ENCODE measurements at places on chromosomes 2 and 18.
A peak's percentile ranks its signal among the peaks of the same experiment; 100 is the strongest.

DNA sequence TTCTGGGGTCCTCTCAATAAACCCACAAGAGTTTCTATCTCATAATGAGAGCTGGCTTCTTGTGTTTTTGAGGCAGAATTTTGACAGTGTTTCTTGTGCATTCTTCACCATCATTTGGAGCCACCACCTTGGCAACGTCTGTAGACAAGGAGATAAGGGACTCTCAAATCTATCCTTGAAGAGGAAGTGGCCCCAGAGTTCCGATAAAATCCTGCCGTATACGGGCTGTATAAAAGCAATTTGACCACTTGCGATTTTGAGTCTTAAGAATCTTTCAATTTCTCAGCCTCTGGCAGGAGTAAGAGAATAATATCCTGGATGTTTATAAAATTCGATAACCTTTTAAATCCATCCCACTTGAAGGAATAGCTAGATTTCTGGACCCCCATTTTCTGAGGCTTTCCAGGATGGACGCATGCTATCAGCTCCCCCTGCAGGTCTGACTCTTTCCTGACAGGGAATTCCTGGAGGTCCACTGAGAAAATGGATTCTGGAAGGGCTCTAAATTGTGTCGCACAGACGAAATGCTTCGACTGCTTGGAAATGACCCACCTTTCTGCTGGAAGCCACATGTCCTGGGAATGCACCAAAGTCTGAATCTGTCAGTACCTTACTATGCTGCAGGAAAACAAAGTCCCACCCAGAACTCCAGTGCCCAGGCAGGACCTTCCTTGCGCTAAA, 54.1 kb downstream of the E2F6 start:
- DNase-seq: peak; percentile 42

DNA sequence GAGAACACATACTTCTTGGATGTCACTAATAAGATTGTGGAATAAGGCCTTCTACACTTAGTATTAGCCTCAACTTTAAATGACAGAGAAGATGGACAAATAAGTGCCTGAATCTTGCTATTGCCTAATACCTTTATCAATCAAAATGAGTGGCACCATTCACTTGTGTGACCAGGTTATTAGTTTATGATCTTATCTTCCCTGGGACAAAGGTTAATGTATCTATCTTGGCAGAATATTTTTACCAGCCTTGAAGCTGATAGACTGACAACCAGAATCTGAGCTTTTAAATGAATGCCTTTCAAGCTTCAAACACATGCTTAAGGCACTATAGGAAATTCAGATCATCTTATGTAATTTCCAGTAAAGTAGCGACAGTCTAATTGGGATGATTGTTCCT, 202.9 kb downstream of the CCDC85A start:
- DNase-seq: no peak

DNA sequence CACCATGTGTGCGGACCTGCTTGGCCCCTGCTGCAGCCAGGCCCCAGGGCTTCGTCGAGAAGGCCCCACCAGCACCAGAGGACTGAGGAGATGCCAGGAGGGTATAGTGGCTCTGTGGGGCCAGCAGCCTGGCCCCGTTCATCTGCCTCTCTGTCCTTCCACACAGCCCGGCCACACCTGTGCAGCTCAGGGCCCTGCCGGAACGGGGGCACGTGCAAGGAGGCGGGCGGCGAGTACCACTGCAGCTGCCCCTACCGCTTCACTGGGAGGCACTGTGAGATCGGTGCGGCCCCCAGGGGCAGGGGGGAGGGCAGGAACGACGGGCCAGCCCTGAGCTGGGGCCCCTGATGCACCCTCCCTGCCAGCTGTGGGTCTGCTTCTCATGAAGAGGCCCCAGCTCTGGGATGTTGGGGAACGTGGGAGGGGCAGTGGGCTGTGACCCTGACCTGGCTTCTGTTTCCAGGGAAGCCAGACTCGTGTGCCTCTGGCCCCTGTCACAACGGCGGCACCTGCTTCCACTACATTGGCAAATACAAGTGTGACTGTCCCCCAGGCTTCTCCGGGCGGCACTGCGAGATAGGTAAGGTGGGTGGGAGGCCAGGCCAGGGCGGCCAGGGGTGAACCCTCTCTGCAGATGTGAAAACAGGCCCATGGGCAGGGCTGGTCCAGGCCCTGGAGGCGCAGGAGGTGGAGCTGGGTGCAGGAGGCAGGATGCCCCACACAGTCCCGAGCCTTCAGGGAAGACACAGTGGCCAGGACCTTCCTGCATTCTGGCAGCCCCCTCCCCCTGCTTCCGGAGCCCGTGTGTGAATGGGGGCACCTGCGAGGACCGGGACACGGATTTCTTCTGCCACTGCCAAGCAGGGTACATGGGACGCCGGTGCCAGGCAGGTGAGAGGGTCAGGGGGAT, 50.3 kb downstream of the MTERF4 start:
- no peak for DNase-seq

- DNase-seq: no peak
These were observed 258.3 kb downstream of the SETBP1 start for GRCh38 chr18:44938720-44939665.

- no peak for DNase-seq
These were observed 59.1 kb upstream of the BOD1L2 start for GRCh38 chr18:57087644-57088376.

DNA sequence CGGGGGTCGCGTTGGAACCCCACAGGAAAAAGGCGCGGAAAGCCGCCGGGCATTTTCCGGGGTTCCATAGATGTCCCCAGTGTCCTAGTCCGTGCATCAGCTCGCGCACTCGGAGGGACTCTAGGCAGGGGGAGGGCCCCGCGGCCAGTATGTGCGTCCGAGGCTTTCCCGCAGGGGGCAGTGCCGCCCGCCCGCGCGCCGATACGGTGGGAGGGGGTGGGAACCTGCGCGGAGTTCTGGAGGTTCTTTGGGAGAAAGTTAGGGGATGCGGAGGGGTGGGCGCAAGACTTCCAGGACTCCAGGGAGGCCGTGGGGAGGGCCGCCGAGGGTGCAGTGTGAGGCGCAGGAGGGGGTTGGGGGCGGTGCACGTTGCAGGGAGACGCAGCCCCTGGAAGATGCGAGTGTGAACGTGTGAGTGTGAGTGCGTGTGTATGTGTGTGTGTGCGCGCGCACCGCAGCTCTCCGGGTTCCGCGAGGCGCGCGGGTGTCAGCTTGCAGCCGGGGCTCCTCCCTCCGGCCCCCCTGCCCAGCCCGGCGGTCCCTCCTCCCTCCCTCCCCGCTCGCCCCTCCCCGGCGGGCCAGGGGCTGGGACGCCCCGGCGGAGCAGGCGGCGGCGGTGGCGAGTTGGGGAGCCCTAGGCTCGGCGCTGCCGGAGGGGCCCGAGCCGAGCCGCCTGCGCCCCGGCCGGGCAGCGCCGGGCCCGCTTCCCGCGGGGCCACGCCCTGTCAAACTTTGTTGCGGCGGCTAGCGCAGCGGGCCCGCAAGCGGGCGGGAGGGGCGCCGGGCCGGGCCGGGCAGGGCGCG, at the start of gene TCF7L1:
TCF7L1 (plus strand) TSS at position 559 of the 804 bp plus-strand sequence. CDS start 293 bp downstream, outside the sequence.
- DNase-seq: peak; percentile 84

DNA sequence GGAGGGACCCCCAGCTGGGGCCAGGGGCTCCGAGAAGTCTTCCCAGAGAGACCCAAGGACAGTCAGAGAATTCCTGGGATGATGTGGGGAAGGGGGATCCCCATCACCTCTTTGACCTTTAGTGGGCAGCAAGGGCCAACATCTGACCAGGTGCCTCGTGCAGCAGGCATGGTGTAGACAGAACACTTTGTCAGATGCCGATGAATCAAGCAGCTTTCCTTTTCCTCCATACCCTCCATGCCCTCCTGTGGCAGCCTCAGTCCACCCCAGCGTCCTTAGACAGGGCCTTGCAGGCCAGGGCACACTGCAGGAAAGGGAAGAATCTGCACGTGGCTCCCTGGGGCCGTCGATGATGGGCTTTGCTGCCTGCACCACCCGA, 26.3 kb downstream of the GPR55 start:
- no peak for DNase-seq

GRCh38 chr2:170332676-170333402, 154.9 kb downstream of the MYO3B start:
- no peak for DNase-seq

DNA sequence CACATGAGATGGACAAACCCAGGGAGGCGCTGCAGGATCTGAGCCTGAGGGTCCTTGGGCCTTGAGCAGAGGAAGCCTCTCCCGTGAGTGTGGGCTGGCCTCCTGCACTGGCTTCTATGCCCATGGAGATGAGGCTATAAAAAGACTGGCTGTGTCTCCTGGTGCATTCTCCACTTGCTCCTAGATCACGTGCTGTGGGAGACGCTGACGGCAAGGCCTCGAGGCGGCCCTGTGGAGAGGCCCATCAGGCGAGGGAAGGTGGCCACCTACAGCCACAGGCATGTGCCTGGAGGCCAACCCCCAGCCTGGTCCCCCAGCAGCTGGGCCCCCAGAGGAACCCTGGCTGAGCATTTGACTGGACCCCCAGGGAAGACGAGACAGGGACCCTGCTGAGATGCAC, 198.9 kb downstream of the TWIST2 start:
- no peak for DNase-seq

GRCh38 chr2:43879261-43879660, 40.5 kb downstream of the ABCG8 start:
- no peak for DNase-seq

DNA sequence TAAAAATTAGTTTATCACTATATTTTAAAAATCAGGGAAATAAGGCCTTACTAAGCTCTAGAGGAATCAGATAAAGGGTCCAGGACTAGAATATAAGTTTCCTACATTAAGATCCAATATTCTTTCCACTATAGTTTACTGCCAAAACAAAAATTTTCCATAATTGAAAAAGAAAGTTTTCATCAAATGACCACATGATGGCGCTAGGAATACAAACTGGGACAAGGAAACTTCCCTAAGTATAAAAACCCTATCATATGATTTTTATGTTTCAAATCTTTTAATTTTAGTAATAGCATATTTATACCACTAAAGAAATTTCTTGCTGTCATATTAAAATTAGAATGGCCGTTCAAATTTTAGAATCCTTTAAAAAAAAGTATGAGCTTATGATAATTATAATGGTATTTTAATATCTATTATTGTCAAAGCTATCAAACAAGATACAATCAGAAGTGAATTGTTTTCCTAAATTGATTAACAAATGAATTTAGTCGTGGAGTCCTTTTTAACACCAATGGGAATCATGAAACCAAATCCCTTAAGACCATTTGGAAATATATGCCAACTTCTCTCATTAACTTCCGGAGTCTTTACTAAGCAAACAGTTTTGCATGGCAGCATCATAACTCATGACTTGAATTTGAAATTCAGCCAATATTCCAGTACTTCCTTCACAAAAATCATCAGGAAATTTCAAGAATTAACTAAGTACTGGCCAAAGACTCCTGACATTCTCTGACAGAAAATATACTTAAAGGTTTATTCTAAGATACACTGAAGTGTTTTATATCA, 70.3 kb downstream of the SCN1A start:
- peak; percentile 33 for DNase-seq

DNA sequence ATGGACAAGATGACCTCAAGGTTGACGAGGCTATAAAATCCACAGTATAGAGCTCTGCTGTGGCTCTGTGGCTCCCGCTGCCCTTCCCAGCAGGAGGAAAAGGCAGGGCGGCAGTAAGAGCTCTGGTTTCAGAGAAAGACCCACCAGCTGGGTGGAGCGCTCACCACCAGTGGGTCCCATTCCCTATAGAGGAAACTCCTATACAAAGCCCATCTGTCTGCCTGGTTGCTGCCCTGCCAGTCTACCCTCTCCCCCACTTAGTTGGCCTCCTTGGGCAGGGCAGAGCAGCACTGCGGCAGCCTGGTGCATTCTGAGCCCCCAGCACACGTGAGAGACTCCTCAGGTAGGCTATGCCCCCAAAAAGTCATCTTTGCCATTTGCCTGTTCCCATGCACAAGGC, 26.5 kb downstream of the TNS1 start:
- DNase-seq: no peak

DNA sequence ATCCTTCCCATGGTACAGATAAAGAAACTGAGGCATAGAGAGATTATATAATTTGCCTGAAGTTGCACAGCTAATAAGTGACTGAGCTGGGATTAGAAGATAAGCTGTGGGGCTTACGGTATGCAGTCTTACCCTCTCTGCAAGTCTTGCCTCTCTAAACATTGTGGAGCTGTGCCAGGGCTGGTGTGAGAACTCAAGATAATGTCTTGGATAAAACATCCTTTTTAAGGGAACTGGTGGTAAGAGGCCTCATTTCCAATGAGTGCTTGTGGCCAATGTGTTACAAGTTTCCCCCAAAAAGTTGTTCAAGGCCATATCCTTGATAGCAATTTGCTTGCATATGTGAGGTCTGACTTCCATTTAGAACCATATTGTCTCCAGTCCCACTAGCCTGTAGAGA, 84.3 kb upstream of the ETAA1 start:
- no peak for DNase-seq
